ENCODE measurements at places on chromosomes 11 and 22.

DNA sequence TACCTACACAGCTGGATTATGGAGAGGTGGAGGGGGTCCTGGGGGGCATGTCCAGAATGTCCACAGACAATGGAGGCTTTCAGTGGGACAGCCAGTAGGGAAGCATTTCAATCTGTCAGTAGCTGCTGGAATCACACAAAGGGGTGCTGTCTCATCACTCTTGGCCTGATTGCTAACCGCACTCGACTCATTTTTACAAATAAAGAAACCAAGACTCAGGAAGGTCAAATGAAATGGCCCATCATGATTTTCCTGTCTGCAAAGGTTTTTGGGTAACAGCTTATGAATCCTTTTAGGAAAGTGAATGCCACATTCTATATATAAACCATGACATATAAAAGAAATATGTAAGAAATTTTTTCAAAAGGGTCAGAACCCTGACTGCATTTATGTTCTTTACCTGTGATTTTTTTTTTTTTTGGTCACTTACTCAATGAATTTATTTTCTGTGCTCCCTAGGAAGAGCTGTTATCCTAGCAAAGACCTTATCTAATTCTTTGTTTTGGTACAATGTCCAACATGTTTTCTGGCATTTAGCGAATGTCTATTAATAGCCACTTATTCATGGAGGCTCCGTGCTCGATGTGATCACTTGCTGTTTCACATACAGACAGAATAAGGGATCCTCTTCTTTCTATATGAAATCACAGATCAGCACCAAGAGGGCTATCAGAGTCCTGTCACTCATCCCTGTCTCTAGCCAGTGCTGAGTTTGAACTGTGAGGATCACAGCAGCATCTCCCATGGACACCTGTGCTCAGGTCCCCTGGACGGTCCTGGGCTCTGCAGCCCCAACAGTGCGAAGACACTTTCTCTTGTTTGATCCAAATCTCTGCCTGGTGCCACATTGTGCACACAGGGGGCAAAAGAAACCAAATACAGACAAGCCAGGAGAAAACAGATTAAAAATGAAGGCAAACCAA is 979.7 kb downstream of the NTM start:
- DNase-seq: no peak

DNA sequence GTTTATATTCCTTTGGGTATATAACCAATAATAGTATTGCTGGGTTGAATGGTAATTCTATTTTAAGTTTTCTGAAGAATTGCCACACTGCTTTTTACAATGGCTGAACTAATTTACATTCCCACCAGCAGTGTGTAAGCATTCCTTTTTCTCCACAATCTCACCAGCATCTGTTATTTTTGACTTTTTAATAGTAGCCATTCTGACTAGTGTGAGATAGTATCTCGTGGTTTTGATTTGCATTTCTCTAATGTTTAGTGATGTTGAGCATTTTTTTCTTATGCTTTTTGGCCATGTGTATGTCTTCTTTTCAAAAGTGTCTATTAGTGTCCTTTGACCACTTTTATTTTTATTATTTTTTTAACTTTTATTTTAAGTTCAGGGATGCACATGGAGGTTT is 275.3 kb downstream of the METTL15 start:
- no peak for DNase-seq

DNA sequence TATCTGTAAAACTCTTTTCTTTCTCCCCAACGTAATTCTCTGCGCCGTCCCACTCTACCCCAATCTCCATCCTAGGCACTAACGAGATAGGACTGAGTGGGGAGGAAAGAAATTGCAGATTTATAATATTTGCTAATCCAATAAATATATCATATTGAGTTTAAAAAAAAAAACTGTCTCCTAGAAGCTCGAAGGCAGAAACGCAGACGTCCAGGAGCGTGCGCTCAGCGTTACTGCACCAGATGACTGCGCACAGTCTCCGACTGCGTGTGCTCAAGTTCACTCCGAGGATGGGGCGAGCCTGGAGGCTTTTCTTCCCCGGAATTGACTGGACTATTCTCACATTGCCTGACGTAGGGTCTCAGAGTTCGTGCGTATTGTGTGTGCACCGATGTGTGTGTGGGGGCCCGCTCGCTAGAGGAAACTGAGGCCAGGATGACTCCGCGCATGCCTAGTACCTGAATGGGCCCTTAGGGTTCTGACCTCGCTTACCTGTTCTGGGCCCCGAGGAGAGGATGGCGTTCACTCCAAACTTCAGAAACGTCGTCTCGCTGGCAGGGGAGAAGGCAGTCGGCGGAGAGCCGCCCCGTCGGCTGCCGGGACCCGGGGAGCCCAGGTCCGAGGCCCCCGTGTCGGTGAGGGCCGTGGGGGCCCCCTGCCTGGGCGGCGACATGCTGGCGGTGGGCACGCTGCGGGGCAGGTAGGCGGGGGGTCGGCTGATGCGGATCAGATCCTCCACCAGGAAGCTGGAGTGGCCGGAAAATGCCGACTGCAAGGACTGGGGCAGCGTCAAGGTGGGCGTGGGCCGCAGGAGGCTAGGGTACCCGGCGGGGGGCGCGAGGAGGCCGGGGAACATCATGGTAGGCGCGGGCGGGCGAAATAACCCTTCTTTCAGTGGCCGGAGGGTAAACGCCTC is 551 bp downstream of the DBX1 start:
- no peak for DNase-seq

GRCh38 chr11:839280-839623 is 3.1 kb downstream of the POLR2L start:
- DNase-seq: no peak

DNA sequence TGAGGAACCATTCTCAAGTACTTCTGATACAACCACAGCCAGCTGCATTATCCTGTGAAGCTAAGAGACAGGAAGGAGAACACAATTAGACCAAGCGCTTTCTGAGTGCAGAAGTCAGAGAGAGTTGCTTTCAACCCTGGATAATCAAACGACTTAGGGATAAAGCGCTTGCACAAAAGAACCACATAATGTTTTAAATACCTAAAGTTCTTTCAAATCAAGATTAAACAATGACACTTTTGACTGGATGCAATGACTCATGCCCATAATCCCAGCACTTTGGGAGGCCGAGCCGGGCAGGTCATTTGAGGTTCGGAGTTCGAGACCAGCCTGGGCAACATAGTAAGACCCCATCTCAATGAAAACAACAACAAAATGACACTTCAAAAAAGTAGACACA is 145.1 kb downstream of the SWAP70 start:
- DNase-seq: no peak

- DNase-seq: no peak
Observed at GRCh38 chr11:57288771-57289579, 35.8 kb downstream of the TNKS1BP1 start.
